ENCODE measurements at places on chromosomes 11 and 22. TPM values are rescaled to one million over a fixed set of nuclear protein-coding genes. Genes with fewer than 3 reads are reported as not detected.

DNA sequence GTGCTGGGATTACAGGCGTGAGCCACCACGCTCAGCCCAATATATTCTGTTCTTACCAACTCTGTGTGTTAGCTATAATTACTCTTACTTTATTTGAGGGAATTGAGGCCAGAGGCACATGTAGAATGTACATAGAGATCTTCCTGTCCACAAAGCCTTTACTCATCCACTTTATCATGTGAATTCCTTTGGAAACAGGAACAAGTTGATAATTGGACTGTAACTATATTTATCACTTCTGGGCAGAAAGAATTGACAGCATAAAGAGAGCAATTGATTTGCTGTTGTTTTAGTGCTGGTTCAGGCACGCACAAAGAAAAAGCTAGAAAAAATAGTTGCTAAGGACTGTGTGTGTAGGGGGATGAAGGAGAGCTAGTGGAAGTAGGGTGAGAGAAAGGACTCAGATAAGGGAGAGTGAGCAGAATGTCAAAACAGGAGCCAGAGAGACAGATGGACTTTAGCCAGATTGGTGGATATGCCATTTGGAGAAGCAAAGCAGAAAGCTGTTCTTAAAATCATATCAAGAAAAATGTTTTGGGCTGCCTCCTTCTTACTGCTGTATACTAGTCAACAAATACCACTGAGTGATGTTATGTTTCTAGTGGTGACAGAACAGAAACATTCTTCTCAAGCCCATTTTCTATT, 929.8 kb upstream of the CNTN5 start:
- no peak for DNase-seq

MB gene
- not detected for total RNA-seq

GDPD4 gene
- not detected for total RNA-seq

DNA sequence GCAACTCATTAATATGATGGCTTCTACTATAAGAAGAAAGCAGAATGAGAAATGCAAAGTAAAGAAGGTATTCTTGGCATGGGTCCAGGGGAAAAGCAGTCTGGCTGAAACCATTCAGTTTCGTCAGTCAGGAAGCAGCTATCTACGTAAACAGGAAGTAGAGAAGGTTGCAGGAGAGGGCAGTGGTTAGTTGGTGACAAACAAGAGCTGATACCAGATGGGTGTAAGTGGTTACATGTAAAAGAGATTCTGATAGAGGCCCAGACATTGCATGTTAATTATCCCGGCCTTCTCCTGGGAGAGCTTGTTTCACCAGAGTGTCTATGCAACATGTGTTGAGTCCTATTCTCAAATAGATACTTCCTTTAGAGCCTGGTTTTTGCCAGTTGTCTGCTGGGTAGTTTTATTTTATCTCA, 58.4 kb upstream of the PSMA1 start:
- DNase-seq, result peak; percentile 67

DNA sequence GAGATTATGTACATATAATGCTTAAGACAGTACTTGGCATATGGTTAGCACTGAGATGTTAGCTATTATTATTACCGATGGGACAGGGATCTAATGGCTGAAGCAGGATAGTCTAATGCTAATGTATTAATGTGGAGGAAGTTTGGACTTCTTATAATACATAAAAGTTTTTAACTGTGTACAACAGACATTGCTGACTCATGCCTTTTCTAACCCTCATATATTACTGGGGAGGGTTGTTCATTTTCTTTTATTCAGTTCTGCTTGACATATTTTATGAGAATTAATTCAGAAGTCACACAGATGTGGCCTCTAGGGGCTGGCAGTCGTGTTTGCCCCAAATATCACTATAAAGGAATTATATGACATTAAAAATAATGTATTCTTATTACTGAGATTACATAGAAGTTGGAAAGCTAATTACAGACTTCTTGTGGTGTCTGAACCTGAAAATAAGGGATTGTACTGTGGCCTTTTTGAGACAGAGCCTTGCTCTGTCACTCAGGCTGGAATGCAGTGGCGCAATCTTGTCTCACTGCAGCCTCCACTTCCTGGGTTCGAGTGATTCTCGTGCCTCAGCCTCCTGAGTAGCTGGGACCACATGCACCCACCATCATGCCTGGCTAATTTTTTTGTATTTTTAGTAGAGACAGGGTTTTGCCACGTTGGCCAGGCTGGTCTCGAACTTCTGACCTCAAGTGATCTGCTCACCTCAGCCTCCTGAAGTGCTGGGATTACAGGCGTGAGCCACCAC, 10.1 kb downstream of the CCDC90B start:
- DNase-seq, result no peak

VWA5A gene
- 9.7 TPM for total RNA-seq

- DNase-seq, result no peak
Measured at GRCh38 chr11:8233691-8234424, 29.8 kb downstream of the LMO1 start.

- DNase-seq, result no peak
Measured at GRCh38 chr22:50343541-50343935, 411 bp downstream of the PPP6R2 start.

- DNase-seq, result no peak
Measured at GRCh38 chr22:17283423-17283822, 64.2 kb upstream of the ADA2 start.

- DNase-seq, result no peak
Measured at GRCh38 chr11:76615950-76616349, 54.6 kb downstream of the LRRC32 start.

- no peak for DNase-seq
Measured at GRCh38 chr22:29370537-29370936, 17.8 kb downstream of the AP1B1 start.

ST14 gene
- total RNA-seq, result not detected

- DNase-seq, result no peak
Measured at GRCh38 chr11:112880495-112880894, 80.7 kb upstream of the NCAM1 start.

TMEM86A gene
- 0.15 TPM for total RNA-seq

DNA sequence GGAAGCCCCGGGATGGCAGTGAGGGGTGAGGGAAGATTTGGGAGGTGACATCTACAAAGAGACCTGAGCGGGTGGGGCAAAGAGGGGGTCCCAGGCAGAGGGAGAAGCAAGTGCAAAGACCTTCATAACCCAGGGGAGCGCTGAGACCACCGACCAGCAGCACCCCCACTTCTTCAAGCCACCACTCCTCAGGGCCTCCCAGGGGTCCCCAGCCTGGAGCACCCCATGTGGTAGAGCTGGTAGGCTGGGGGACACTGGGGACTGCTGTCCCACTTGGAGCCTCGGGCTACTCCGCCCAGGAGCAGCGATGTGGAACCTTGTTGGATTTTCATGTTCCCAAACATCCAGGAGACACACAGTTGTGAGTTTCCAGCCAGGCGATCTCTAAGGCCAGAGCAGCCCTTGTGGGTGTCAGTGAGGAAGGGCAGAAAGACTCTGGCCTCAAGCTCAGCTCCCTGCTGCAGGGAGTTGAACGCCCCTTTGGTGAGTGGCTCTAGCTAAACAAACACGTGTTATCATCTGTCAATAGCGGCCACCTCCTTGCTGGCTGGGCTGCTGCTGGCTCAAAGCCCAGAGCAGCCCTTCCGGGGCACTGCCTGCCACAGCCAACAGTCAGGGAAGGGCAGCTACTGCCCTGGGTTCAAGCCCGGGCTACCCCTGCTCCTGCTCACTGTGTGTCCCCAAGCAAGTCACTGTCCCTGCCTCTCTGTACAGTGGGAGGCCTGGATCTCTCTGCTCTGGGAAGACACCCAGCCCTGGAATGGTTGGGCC, 25.7 kb upstream of the CHKA start:
- DNase-seq, result no peak

- no peak for DNase-seq
Measured at GRCh38 chr11:62152245-62153086, 28.7 kb downstream of the INCENP start.

DNA sequence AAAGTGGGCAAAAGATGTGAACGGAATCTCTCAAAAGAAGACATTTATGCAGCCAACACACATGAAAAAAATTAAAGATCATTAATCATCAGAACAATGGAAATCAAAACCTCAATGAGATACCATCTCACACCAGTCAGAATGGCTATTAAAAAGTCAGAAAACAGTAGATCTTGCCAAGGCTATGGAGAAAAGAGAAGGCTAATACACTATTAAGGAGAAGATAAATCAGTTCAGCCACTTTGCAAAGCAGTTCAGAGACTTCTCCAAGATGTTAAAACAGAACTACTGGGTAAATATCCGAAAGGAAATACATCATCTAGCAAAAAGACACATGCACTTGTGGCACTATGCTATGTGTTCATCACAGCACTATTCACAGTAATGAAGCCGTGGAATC, 388.2 kb upstream of the LUZP2 start:
- DNase-seq, result no peak

- DNase-seq, result no peak
Measured at GRCh38 chr22:38953091-38953490, 4.3 kb upstream of the APOBEC3A start.

- no peak for DNase-seq
Measured at GRCh38 chr11:74478877-74479731, 11.8 kb upstream of the KCNE3 start.

- DNase-seq, result no peak
Measured at GRCh38 chr11:86043765-86044503, 24.9 kb downstream of the PICALM start.

- no peak for DNase-seq
Measured at GRCh38 chr11:120413480-120413879, 77.3 kb downstream of the ARHGEF12 start.

DNA sequence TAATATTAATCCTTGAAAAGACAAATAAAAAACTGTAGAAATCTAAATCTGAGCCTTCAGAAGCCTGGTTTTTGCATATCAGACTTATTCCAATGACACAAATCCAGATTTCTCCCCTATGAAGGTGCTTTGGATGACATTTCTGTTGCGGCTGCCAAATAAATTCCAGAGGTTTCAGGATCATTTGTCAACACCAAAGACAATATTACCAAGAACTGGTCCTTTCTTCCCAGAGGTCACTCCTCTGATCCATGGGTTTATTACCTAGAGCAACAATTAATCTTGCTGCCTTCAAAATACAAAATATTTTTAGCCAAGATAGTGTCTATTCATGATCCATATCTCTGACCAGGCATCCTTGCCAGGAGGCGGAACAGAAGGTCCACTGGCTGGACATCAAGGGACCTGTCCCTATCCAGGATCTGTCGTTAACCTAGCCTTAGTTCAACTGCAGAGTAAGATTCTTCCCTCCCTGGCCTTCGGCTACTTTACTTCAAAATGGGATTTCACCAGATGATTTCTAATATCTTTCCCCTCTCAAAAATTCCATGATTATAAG, 4.9 kb downstream of the CADM1 start:
- DNase-seq, result no peak

DNA sequence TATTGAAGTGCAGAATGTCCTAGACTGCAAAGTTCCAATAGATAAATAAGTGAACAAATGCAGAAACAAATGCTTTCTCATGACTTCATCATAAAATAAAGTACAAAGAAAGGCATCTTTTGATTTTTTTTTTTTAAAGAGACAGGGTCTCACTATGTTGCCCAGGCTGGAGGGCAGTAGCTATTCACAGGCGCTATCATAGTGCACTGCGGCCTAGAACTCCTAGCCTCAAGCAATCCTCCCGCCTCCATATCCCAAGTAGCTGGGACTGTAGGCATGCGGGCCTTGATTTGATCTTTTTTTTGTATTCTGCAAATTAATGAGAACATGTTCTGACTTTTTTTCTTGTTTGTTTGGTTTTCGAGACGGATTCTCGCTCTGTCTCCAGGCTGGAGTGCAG, 2.4 kb downstream of the ARCN1 start:
- no peak for DNase-seq

DNA sequence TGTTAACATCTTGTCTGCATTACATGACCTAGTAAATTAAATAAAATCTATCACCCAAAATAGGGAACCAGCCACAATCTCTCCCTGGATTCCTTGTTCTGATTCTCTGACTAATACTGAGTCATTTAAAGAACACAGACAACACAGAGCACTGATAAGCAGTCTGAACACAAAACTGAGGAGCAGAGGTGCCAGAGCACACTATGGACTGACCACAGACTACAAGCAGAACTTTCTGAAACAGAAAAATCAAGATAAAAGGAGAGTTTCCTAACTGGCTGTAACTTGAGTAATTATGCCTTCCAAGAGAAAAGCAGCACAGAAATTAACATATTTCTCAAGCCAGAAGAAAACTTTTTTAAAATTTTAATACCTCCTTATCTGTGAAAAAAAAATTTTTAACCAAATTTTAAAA, 128.8 kb downstream of the SGSM3 start:
- DNase-seq, result peak; percentile 16

DNA sequence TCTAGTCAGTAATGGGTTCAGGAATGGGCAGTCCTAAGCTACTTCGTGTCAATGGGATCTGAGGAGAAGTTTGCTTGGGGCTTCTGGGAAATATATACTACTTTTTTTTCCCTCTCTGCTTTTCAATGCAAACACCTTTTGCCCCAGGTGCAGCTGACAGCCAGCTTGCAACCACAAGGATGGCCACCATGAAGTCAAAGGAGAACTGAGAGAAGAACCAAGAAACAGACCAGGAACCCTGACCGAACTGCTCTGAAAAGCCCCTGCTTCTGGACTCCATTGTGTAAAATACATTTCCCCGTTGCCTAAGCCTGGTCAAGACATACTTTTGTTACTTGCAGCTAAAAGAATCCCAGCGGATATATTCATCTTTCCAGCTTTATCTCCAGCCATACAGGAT, 20.1 kb upstream of the CD44 start:
- DNase-seq, result no peak

AMOTL1 gene
- total RNA-seq, result 1.0 TPM

- DNase-seq, result peak; percentile 50
Measured at GRCh38 chr11:119742263-119742861, 13.4 kb upstream of the NECTIN1 start.

- DNase-seq, result no peak
Measured at GRCh38 chr22:27105142-27106025, 448.0 kb downstream of the MIAT start.

CARD18 gene
- not detected for total RNA-seq

GRCh38 chr11:1546536-1547466, 25.3 kb downstream of the DUSP8 start:
- peak; percentile 36 for DNase-seq

APOL6 gene
- 33.8 TPM for total RNA-seq

MS4A15 gene
- total RNA-seq, result not detected

POU2AF2 gene
- total RNA-seq, result not detected

SCGB1D2 gene
- not detected for total RNA-seq

L3MBTL2 gene
- total RNA-seq, result 22.3 TPM

DNA sequence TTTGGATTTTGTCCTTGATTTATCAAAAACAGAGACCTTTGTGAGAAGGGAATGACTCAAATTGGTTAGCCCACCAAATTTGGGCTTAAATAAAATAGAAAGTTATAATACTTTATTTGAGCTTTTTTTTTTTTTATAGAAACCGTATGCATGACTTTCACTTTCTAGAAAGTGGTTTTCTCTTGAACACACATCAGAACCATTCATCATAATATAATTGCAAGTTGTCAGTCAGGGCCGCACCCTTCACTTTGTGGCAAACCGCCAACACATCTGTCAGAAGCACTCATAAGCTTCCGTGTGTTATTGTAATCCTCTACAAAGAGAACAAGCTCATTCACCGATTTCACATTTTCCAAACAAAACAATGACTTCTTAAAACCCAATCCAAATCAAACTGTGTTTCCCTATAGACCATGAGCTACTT, 76.1 kb downstream of the SOX6 start:
- DNase-seq, result peak; percentile 20

CBLIF gene
- not detected for total RNA-seq

GRCh38 chr22:28237112-28237511, 318.1 kb upstream of the PITPNB start:
- no peak for DNase-seq

- no peak for DNase-seq
Measured at GRCh38 chr22:49845666-49846459, 7.8 kb upstream of the ZBED4 start.
